ENCODE measurements at places on chromosomes 11 and 22.

- DNase-seq, result no peak
Observed at GRCh38 chr11:70460964-70461363, 62.6 kb downstream of the CTTN start.

GRCh38 chr11:84501750-84502149, 1125.4 kb downstream of the DLG2 start:
- DNase-seq, result no peak

DNA sequence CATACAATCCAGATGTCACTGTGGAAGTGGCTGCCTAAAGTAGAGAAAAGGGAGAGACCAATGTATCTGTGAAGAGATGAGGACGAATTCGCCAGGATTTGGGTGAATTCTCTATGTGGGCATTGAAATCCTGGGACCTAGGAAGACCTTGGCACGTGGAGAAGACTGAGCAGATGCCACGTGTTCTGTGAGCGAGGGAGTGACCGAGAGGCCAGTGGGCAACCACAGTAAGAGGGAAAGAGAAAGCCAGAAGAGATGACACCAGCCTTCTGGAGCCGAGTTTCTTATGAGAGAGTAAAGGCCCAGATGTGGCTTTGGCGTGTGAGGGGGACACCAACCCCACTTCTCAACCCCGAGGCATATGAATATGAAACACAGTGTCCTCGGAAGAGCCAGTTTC, 228.1 kb downstream of the BUD13 start:
- no peak for DNase-seq

DNA sequence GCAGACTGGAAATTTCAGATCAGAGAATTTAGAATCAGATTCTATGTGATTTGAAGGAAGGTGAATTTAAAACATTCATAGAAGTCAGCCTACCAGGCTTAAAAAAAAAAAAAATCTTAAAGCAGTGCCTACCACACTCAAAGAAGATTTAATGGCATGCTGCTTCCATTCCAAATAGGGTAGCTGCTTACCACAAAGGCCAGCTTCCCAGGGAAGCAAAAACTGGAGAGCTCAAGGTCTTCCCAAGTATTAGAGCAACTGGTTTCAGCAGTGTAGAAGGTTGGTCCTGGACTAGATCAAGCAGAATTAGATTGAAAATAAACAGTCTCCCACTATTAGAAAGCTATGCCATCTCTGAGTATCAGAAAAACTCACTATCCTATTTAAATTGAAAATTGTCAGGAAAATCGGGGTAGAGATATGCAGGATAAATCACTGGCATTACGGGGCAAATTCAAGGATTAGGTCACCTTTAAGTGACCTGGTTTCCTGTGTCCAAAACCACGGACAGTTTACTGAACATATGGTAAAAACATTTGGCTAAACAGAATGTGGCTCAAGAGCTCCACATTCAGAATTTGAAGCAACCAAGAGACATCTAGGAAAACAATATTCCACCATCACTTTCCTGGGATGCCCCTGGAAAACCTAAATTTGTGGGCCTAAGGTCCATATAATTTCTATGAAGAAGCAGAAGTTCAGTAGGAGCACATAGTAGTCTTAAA, 1.3 kb downstream of the C11orf42 start:
- no peak for DNase-seq

DNA sequence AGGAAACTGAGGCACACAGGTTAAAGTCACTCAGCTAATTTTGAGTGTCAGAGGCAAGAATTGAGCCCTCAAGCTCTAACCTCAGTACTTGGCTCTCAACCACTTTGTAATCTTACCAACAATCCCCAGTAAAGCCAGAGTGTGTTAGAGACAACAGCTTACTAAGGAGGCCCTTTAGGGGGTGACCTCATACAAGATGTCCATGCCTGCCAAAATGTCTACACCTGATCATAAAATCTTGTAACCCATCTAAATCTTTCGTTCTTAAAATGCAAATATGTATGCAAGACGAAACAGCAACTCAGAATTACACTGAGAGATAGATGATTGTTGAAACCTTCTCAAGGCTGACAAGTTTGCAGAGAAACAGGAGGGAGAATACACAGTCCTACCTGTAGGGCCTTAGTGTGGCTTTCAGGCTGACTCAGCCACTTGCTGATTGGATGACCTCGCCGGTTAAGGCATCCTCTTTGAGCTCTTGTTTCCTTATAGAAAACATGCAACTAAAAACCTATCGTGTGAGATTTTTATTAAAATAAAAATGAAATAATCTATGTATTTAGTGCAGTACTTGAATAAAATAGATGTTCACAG, 143.2 kb downstream of the OPCML start:
- DNase-seq, result no peak

DNA sequence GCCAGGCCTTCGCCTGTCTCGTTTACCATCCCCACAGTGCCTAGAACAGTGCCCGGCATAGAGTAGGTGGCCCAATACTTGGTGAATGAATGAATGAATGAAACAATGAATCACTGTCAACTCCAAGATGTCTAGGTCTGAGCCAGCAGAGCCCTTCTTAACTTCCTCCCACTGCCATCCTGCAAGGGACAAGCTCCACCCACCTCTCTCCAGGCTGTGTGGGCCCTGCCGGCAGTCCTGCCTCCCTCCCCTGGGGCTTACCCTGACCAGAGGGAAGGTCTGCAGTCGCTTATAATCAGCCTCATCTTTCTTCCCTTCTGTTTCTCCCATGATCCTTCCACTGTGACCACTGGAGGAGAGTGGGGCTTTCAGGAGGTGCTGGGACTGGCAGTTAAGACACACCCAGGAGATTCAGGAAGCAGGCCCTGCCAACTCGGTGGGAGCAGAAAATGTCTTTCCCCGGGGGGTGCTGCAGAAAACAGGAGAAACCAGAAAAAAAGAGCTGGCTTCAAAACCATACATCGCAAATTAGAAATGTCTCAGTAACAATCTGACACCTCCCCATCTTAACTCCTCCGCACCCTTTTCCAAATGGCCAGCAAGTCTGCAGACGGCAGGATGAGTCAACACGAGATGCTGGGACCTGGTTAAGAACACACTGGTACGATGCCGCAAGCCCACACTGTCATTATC, 11.4 kb downstream of the DNAL4 start:
- DNase-seq, result peak; percentile 19

DNA sequence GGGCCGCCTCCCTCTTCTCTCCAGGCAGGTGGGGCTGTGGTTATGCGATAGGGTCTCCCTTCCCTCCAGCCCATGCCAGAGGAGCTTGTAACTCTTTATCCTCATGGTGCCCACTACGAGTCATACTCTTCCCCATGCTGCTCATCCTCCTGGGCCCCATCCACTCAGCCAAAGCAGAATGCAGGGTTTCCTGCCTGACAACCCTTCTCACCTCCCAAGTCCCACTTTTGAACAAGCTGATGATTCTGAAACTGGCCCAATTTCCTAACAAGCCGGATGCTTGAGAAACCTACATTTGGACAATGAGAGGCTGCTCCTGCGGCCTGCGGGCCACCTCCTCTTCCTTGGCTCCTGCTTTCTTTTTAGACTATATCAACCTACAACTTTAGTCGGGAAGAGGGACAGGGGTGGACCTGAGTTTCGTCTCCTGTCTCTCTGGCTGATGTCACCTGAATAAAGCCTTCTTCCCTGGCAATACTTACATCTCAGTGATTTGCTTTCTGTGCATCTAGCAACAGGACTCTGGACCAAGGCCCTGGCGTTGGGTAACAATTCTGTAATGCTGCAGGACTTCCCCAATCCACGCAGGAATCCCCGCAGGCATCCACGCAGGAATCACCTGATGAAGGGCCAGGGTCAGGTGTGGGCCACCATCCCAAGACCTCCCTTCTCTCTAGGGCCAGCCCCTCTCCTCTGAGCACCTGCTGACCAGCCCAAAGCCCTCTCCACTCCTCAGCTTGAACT, 1.5 kb upstream of the NDUFS8 start:
- no peak for DNase-seq

GRCh38 chr22:41092023-41092817, at the start of gene EP300:
EP300 (plus strand) TSS chr22:41092592; CDS start chr22:41093005, 413 bp downstream.
- DNase-seq, result peak; percentile 85

- no peak for DNase-seq
Observed at GRCh38 chr11:12695873-12696272, 21.7 kb downstream of the TEAD1 start.

DNA sequence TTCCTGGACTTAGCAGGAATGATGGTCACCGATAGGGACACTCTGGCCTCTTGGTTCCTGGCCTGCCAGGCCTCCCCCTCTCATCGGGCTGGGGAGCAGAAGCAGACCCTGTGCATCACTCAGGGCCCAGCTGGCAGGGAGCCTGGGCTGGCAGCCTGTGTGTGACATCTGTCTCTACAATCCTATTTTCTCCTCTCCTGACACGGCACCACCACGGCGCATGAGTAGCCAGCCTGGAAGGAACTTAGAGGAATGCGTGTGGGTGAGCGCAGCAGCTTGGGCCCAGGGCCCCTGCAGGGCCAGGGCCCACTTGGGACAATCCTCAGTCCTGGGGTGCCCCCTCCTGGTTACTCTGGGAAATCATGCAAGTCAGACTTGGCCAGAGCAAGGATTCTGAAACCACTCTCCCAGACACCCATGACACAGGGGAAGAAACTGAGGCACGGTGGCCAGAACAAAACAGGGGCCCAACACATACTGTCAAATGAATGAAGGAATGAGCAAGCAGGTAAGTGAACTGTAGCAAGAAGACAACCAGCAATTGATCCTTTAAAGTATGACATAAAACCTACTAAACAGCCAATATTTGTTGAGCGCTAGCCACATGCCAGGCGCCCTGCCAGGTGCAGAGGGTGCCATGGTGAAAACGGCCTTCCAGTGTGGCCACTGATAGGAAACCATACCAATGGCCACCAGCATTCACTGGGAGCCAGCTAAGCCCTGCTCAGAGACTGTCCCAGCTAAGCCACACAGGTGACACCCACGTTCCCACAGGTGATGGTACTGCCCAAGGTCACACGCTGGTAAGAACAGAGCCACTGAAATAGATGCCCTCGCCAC, 13.3 kb downstream of the RSPH14 start:
- peak; percentile 88 for DNase-seq

DNA sequence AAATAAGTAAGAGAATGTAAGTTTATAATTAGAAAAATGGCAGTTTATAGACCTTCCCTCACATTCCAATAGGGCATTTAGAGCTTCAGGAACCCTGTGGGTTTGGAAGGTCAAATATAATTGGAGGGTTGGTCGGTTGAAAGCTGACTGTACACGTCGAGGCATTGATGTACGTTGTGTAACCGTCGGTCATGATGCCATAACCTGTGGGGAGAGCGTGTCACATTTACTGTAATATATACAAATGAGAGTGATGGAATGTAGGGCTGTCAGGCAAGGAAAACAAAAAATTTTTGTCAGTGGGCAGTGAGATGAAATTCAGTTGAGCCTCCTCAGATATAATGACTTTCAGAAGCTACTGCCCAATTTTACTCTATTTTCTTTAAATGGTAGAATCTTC, 88.5 kb downstream of the ARL14EP start:
- no peak for DNase-seq

DNA sequence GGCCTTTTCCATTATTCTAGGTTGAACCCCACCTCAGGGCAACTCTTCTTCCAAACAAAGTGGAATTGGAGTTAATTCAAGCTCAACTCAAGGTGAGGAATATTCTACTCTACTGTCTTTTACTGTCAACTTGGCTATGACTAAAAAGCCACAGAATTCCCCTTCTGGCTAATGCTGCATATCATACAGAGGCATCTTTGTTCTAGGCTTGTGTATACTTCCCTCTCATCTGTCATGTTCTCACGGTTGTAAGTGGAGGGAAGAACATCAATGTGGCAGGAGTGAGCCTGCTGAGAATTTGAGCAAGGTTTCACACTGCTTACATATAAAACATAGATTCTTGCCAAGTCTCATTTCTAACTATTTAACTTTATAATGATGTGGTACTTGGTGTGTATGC, 921.4 kb upstream of the CNTN5 start:
- no peak for DNase-seq

DNA sequence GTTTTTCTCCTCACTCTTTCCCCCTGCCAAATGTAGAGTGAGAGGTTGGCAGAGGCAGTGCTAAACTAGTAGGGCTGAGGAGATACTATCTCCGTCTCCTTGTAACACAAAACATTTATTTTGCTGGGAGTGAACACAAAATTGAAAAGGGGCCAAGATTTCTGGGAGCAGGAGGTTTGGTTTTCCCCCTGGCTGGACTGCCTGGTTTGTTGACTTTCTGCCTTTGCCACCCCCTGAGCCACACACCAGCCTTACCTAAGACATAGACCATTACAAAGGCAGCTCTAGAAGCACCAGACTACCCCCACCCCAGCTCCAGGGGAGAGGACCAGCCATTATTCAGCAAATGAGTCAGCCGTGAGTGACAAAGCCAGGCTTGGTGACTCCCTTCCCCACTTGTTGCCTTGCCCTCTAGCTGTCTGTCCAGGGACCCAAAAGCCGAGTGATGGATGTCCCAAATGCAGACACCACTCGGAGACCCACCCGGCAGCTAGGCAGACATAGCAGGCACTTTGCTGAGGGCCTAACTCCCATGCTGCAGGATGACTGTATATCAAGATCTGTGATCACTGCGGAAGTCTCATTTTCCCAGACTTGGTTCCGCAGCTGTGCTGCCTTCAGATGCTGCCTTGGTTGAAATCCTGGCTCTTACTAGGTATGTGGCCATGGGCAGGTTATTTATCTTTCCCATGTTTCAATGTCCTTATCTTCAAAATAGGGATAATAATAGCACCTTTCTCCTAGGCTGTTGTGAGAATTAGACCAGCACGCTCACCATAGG, 17.7 kb upstream of the CDON start:
- no peak for DNase-seq

GRCh38 chr11:94731880-94732601, 36.1 kb upstream of the AMOTL1 start:
- no peak for DNase-seq

- DNase-seq, result no peak
Observed at GRCh38 chr11:70788248-70789022, 390.1 kb downstream of the CTTN start.

GRCh38 chr11:103295704-103296103, 186.5 kb downstream of the DYNC2H1 start:
- no peak for DNase-seq

DNA sequence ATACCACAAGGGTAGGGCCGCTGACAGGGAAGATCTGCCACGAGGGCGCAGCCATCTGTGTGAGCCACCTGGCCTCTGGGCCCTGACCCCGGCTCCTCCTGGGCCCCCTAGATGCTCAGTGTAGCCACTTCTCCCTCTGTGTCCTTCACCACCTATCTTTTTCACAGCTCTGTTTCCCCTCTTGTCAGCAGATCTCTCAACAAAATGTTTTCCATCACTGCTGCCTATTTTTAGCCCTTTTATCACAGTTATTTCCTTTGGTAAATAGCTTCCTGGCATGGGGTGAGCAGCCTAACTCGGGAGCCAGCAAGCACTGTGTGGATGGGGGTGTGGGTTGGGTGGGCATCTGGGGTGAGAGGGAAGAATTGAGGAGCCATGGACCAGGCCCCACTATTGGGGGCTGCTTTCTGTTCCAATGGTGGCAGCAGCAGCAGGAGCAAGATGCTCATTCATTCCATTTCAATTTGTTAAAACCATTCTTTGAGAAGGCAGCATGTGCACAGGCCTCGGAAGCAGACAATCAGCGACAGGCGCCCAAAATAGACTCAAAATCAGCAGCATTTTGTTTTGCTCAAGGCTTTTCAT, 135.2 kb upstream of the NAV2 start:
- DNase-seq, result no peak

DNA sequence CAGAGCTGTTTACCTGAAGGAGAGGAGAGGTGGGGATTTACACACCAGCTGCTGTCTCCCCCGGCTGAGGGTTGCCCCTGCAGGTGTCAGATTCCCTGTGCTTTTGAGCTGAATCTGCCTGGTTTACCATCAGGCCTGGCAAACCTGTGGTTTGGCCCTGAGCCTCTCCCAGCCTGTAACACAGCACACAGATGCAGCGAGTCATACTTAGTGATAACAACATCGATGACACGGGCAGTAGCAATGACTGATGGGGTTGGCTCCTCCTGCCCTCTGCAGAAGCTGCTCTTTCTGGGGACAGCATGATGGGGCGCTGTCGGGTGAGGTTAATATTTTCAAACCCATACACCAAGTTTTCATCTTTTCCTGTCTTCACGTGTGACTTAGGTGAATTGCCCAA, 380.0 kb upstream of the B3GAT1 start:
- DNase-seq, result no peak
